ENCODE measurements at places on chromosomes 1 and 21.

- DNase-seq: no peak
These were observed 101.8 kb downstream of the TGFBR3 start for GRCh38 chr1:91784191-91784590.

DNA sequence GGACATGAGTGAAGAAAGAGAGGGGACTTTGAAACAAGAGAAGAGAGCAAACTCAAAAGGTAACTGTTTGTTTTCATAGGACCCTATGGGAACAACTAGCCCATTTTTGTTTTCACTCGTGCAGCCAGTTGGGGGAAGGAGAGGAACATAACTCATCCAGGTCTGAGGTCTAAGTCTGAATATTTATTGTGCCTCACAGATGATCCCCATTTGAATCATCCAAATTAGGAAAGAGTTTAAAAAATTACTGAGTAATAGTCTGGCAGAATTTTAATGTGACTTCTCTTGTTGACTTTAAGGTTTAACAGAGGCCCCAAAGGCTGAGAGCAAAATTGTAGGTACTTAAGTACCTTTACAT, 10.4 kb upstream of the TSPAN2 start:
- no peak for DNase-seq

DNA sequence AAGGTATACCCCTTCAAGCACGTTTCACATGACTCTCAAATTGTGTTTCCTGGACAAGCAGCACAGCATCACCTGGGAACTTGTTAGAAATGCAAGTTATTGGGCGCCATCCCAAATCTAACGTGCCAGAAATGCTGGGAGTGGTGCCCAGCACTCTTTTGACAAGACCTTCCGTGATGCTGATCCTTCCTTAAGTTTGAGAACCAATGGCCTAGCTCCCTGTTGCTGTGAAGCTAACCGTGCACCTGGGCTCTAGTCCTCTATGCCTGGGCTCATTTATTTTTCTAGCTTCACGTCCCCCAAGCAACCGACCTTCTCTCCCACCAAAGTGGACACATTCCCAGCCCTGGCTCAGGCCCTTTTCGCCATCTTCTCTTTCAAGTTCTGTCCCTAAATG, 4.3 kb downstream of the BEST4 start:
- no peak for DNase-seq

DNA sequence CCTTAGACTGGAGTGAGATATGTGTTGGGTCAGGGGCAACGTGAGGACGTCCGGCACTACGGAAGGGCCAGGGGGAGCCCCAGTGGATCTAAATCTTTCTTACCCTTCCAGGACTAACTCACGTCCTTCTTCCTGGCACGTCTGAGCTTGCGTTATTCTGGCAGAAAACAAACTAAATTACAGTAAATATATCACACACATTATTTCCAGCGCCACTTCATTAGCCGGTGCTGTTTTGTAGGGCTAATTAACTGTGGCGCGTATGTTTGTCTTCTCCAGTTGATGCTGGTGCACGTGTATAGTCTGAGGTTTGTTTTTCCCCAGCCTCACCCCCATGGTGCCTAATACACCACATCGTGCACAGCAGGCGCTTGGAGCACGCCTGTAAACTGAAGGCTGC, 59.2 kb downstream of the TLR5 start:
- DNase-seq: no peak

DNA sequence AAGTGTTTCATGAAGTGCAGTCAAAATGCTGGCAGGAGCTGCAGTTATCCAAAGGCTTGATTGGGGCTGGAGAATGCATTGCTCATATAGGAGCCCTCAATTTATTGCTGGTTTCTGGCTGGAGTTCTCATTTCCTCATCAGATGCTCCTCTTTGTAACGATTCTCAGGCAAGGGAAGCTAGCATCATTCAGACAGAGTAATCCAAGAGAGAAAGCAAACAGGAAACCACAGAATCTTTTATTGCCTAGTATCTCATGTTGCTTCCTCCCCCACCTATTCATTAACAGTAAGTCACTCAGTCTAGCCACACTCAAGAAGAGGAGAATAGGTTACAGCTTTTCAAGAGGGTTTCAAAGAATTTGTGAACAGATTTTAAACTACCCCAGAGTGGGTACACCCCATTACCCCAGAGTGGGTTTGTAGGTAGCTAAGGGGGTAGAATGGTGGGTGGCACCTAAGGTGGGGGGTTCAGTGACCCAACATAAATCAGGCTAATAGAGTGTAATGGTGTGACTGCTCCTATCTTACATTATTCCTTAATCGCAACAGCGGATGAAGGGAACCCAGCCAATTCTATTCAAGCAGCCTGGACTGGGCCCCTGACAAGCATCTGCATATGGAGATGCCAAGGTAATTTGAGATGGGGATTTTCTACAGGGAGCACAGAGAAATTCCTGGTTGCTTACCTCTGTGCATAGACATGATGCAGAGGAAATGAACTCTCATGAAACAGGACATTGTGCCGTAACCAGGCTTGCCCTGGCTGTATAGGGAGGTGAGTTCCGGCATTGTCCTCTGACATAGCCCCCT, 67.1 kb downstream of the KCNJ15 start:
- DNase-seq: no peak
